ENCODE measurements at places on chromosomes 3 and 15.

DNA sequence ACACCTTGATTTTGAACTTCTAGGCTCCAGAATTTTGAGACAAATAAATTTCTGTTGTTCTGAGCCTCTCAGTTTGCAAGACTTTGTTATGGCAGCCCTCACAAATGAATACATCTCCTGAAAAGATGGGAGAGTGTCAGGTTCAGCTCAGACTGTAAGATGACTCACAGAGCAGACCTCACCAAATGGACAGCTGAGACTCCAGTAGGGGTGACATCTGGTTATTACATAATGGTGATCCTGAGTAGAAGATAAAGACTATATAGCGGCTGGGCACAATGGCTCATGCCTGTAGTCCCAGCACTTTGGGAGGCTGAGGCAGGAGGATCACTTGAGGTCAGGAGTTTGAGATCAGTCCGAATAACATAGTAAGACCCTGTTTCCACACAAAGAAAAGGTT, 26.2 kb upstream of the MTMR14 start:
- DNase-seq, result no peak

DNA sequence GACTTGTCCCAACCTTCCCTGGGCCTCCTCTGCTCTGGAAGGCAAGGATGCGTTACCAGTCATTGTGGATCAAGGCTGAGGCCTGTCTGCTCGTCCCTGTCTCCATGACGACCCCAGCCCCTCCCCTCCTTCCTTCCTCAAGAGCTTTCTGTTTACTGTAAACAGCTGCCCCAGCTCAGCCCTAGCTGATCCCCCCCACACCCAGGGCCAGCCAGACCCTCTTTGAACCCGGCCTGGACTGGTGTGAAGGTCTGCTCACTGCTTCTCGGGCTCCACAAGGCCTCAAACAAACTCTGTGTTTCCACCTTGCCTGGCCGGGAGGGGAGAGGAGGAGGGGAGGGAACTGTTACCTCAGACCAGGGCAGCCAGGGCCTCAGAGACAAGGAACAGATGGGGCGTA, 16.9 kb downstream of the VPS18 start:
- DNase-seq, result no peak

GRCh38 chr3:106371221-106371970, 502.6 kb upstream of the CBLB start:
- no peak for DNase-seq

- DNase-seq, result no peak
These were observed 298.6 kb upstream of the LYSMD4 start for GRCh38 chr15:100031665-100032357.

- no peak for DNase-seq
These were observed 52.4 kb downstream of the KLF13 start for GRCh38 chr15:31379042-31379441.

DNA sequence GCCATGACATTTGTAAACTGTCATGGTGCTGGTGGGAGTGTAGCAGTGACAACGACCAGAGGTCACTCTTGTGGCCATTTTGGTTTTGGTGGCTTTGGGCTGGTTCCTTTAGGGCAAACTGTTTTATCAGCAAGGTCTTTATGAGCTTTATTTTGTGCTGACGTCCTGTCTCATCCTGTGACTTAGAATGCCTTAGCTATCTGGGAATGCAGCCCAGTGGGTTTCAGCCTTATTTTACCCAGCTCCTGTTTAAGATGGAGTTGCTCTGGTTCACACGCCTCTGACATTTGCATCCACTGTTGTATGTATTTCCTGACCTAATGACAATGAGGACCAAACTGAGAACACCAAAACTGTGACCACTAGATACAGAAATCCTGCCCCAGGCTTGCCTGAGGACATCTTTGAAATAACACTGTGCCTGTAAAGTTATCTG, 37.6 kb downstream of the RAB8B start:
- DNase-seq, result no peak

GRCh38 chr15:57554063-57554811, 37.5 kb upstream of the MYZAP start:
- no peak for DNase-seq

GRCh38 chr3:148694116-148694515, 3.6 kb upstream of the AGTR1 start:
- no peak for DNase-seq

DNA sequence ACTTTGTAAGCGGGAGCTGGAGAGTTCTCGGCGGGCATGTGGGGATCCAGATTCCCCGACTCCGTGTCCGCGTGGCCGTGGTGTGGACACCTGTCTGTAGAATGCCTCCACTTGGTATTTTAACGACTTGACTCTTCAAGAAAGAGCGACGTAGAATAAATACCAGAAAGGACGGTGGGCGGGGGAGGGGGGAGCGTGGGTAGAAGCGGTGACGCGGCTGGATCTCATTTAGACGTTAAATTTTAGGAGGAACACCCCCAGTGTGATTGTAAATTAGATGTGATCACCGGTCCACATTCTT, 620 bp upstream of the PYGO1 start:
- no peak for DNase-seq

DNA sequence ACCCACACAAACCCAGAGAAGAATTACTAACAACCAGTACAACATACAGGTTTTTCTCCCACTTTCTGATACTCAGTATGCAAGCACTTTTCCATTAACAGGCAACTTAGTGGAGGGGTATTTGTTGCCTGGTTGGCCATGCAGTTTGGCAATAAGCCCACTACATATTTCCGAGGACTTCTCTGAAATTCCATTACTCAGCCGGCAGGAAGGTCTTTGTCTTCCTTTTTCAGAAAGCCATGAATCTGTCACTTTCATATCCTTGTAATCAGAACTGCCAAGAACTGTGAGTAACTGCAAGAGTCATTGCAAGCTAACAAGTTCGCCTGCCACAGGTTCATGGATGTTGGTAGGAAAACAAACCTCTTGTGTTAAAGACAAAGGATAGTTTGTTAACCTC, 422.3 kb upstream of the ROBO1 start:
- DNase-seq, result peak; percentile 95

GRCh38 chr3:53764026-53764775, 82.0 kb downstream of the CHDH start:
- no peak for DNase-seq

DNA sequence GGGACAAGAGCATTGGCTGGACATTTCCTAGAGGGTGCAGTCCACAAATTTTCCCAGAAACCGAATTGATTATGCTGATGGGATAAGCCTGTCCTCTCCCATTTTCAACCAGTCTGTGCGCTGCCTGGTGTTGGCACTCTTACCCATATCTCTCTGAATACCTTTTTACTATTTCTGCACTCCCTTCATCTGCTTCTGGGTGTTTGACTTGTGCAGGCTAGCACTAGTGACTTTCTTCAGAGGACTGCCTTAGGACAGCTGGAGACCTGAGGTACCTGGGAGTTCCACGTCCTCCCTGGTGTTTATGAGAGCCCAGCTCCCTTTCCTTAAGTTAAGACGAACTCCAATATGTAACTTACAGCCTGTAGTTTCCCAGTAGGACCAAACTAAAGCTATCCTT, 50.2 kb downstream of the RBMS3 start:
- DNase-seq, result no peak

DNA sequence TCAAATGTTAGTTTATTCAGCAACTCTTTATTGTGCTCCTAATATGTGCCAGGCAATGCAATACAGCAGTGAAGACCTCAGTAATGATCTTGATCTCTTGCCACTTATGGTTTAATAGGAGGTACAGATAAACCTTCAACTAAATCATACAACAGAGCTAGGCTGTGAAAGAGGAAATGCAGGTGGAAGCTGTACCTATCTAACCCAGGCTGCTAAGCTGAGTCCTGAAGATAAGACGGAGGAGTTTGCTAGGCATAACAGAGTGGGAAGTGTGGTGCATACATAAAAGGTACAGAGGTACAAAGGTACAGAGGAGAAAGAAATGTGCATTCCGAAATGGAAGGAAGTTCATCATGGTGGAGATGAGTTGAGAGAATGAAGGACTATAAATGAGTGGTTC, 35.0 kb downstream of the KBTBD8 start:
- DNase-seq, result no peak

GRCh38 chr3:17985658-17986347, 243.4 kb upstream of the TBC1D5 start:
- DNase-seq, result no peak

GRCh38 chr15:77781946-77782240, 149.2 kb upstream of the LINGO1 start:
- DNase-seq, result no peak

- DNase-seq, result no peak
These were observed 130.8 kb upstream of the SNTN start for GRCh38 chr3:63521657-63522056.

DNA sequence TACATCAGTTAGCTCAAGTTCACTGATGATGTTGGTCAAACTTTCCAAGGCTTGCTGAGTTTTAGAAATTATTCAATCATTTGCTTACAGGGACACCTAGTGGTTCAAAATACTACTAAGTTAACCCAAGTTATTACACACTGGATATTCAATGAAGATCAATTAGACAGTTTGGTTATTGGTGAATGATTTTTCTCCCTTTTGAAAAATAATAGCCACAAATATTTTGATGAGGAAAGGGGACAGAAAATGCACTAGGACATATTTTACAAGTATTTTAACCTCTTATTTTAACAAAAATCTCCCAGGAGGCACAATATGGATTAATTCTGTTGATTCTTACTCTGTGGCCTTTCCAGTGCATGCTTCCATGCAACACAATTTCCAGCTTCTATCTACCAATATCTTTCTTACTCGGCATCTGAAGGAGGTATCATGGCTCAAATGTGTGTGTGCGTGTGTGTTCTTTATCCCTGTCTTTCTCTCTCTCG, 20.1 kb upstream of the GOLGA6L2 start:
- peak; percentile 35 for DNase-seq

DNA sequence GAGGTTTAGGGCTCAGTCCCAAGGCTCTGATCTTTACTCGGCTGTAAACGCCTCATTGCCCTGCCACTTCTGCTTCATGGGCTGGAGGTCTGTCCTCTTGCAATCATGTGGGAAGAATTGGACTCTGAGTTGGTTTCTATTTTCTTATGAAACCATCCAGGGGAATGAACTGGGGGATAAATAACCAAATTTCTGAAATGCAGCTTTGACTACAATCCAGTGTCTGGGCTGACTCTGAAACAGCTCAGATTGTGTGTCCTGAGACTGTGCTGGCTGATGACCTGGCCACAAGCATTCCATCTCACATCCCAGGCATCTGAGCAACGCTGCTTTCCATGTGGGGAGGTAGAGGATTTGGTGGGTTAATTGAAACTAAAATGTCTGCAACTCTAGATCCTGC, 71.0 kb upstream of the GALNT15 start:
- no peak for DNase-seq

DNA sequence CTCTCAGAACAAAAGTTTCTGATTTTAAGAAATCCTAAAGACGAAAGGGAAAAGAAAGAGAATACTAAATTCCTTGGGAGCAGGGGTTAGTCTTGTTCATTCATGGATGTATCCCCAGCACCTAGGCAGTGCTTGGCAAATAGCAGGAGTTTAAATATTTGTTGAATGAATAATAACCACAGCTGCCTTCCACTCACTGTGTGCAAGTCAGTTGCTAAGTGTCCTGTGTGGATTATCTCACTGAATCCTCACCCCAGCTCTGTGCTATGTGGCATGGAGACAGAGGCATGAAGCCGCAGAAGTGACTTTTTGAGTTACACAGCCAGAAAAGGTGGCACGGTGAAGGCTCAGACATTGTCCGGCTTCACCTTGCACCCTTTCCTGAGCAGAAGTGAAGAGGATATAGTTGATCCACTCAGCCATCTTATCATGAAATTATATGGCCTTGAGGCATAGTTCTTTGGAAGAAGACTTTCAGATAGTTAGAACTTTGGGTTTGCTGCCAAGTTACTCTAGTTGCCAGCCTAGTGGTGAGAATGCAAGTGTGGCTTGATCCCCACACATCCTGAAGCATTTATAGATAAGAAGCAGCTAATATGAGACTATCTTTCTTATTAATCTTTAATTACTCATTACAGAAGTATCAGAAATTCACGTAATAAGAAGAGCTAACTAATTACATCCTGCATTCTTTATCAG, 355.5 kb downstream of the LRTM1 start:
- DNase-seq, result peak; percentile 51

- no peak for DNase-seq
These were observed 7.8 kb downstream of the CSK start for GRCh38 chr15:74789741-74790079.

DNA sequence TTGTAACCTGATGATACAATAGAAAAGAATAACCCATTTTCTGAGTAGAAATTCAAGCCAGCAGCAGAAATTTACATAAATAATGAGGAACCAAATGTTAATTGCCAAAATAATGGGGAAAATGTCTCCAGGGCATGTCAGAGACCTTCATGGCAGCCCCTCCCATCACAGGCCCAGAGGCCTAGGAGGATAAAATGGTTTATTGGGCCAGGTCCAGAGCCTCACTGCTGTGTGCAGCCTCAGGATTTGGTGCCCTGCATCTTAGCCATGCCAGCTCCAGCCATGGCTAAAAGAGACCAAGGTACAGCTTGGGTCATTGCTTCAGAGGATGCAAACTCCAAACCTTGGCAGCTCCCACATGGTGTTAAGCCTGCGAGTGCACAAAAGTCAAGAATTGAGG, 352.1 kb upstream of the MEIS2 start:
- no peak for DNase-seq

Measured in kidney glomerular epithelial cell (primary cell).